ENCODE measurements at places on chromosomes 11 and 22.

- no peak for DNase-seq
Measured at GRCh38 chr11:95720195-95720594, 69.4 kb downstream of the FAM76B start.

GRCh38 chr11:111395081-111395480 is 16.0 kb upstream of the POU2AF1 start:
- no peak for DNase-seq

DNA sequence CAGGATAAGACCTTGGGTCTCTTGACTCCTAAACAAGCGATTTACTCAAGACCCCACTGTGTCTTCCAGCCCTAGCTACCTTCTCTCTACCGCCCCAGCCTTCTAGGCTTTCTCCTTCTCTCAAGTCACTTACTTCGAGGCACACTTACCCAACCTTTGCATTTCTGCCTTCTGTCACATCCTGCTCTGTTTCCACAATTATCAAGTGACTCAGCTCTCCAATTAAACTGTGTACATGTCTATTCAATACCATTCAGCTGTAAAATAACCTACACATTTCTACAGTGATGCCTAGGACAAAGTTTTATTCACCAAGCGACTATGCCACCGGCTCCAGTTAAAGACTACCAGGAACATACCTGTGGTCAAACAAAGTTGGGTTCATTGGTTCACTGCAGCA is 69.0 kb downstream of the LARGE1 start:
- no peak for DNase-seq

- no peak for DNase-seq
Measured at GRCh38 chr11:105071089-105071732, 26.1 kb upstream of the CARD16 start.

DNA sequence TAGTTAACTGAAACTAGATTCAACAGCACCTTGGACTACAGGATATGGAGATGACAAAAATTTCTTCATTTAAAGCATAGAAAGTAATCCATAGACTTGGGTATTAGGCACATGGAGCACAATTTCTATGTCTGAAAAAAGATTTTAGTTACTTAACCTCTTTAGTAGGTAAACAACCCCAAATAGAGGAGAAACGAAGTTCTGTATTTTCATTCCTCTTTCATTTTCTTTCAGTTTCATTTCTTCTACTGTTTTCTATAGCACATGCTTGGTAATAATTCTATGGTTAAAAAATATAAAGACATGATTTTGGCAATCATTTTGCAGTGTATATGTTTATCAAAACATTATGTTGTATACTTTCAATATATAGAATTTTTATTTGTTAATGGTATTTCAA is 99.5 kb downstream of the CASP12 start:
- no peak for DNase-seq

DNA sequence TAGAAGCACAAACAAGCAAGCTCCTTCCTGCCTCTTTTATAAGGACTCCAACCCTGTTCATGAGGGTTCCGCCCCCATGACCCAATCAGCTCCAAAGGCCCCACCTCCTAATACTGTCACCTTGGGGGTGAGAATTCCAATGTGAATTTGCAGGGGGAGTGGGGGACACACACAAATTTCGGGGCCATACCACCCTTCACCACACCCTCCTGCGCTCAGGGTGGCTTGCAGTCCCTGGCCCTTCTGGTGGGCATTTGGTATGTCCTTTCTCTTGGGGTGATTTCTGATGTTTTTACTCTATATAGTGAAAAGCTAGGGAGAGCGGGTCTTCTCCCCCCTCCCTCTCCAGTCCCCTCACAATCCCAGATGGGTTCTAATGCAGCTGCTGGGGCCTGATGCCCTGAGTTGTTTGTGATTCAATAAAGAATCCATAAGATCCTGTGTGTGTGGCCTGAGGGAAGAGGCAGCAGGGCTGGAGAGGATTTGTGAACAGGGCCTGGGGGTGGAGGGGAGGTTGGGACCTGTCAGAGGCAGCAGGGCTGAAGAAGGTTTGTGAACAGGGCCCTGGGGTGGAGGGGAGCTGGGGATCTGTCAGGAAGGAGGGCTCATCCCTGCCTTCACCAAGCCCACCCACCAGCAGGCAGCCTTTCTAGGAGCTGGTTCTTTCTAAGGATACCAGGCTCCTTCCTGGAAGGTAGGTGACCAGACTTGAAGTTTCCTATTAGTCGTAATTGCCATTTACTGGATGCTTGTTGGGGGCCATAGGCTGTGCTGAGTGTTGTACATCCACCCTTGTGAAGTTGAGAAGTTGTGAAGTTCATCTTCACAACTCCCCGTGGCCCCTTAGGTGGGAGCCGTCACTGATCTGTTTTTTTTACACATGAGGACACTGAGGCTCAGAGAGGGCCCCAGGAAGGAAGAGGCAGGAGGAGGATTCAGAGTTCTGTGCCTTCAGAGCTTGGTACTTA is 7.9 kb downstream of the SLC35C1 start:
- no peak for DNase-seq

GRCh38 chr11:65180877-65181568 is 705 bp upstream of the CAPN1 start:
- peak; percentile 76 for DNase-seq

Measured in activated CD4-positive, alpha-beta T cell treated with anti-CD3 and anti-CD28 coated beads for 48 hours (primary cell).